Tongue (tissue), 3 donors: ENCODE measurements at places on chromosomes 4 and X.

- no peak for DNase-seq
Observed at GRCh38 chrX:33447285-33447684, 235.9 kb upstream of the DMD start.

GRCh38 chr4:151940926-151941617, 180.3 kb upstream of the GATB start:
- no peak for DNase-seq

DNA sequence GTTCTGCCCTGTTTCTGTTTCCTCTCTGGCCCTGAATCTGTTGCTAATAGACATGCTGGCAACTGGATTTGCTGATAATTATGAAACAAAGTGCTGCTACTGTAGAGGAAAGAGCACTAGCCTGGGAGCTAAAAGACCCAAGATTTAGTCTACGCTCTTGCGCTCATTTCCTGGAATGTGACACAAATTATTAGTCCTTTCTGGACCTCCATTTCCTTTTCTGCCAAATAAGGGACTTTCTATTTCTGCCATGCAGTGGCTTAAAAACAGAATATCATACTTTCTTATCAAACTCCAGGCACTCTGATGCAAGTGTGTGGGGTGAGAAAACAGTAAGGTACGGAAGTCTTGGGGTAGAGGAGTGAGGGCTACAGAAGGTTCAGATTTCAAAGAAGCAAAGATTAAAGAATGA, 48.3 kb upstream of the GPR174 start:
- no peak for DNase-seq

DNA sequence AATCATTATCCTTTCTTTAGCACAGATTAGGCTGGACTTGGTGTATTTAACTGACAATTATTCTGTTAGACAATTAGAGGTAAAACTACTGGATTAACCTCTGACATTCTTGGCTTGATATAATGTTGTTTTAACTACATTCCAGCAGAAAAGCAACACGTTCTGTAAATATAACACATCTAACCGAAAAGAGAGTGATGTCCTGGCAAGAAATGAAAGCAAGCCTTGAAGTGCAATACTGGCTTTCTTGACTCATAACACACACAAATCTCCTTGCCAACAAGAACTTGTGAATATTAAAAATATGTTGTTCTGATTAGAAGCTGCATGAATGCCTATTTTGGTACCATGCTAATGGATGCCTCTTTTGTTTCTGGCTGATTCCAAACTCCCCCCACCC, 76.4 kb downstream of the EFHC2 start:
- DNase-seq, result no peak

DNA sequence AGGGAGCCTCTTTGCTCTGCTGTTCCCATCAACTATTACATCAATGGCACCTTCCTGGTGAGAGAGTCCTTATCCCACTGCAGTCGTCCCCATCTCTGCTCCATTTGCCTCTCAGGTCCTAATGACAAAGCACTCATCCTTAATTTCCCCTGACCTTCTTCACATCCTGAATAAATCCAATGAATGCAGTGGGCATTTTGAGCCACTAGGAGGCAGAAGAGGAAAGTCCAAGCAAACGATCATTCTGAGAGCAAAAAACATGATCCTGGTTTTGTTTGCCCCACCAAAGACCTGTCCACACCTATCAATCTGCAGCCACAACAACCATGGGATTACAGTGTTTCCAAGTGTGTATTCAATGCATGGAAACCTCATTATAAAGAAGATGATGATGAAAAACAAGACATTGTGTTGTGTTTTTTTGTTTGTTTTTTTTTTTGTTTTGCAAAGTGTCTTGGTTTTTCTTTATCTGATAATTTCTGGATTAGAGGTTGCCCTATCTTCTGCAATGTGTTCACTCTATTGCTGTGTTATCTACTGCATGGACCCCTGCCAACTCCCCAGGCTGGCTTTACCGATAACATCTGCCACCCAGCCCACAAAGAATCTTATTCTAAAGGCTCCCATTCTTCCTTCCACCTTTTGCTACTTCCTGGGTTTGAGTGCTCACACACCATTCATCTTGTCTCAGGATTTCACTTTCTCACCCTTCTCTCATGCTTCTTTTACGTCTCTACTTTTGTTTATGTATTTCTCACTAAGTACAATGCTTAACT, 207.2 kb downstream of the NLGN4X start:
- DNase-seq, result peak; percentile 58

DNA sequence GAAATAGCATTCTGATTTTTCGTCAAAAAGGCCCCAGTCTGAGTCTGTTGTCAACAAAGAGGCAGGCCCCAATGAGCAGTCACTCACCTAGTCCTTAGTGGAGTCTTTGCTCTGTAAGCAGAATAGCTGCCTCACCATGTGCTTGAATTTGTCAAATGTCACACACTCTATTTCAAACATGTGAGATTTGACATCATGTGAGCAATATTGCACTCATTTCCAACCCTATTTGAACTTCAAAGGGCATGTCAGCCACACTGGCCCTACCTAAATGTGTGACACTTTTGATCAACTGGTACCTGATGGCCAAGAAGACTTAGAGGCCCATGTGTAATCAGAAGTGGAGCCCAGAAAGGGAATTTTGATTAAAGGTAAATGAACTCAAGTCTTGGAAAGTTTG, 59.4 kb upstream of the PLAC1 start:
- DNase-seq, result no peak
